Thoracic aorta (tissue), 2 donors: ENCODE measurements at places on chromosomes 12 and 14.

- no peak for DNase-seq
Measured at GRCh38 chr14:98503086-98503815, 768.7 kb downstream of the BCL11B start.

GRCh38 chr12:107493135-107493494 is 192.5 kb upstream of the PWP1 start:
- DNase-seq: no peak

GRCh38 chr12:52605542-52605941 is 4.3 kb upstream of the KRT72 start:
- DNase-seq: no peak

DNA sequence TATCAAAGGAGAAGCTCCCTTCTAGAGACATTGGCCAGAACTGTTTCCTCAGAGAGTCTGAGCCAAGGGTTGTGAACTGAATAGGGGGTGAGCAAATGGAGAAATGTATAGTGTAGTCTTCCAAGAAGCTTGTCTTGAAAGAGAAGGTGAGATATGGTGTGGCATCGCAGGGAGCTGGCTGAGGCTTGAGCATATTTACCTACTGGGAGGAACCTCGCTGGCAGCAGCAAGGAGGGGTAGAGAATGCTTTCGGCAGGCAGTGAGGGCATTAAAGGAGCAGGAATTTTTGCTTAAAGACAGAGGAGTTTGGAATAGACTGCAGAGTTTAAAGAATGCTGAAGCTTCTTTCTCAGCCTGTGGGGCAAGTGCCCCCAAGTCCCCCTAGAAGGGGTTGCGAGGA is 59.3 kb upstream of the PRMT8 start:
- DNase-seq: no peak

GRCh38 chr14:55578511-55578910 is 1.5 kb upstream of the KTN1 start:
- DNase-seq: no peak

DNA sequence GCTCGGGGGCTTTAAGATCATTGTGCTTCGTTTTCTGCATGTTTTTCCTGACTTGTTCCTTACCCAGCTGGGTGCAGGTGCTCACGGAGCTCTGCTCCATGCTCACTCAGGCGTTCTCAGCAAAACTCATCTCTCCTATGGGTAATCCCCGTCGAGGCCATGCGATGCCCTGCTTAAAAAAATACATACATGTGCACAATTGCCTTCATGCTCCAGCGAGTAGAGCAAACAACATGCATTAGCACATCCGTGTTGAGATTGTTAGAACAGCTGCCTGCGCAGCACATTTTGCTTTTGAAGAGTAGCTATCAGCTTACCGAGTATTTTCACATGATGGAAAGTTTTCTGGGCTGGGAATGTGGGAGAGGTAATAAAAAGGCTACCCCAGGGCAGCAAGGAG is 16.2 kb downstream of the AACS start:
- DNase-seq: no peak

GRCh38 chr14:61596990-61597389 is 98.3 kb upstream of the HIF1A start:
- no peak for DNase-seq

GRCh38 chr14:54420478-54421142 is 20.6 kb downstream of the CNIH1 start:
- DNase-seq: no peak

DNA sequence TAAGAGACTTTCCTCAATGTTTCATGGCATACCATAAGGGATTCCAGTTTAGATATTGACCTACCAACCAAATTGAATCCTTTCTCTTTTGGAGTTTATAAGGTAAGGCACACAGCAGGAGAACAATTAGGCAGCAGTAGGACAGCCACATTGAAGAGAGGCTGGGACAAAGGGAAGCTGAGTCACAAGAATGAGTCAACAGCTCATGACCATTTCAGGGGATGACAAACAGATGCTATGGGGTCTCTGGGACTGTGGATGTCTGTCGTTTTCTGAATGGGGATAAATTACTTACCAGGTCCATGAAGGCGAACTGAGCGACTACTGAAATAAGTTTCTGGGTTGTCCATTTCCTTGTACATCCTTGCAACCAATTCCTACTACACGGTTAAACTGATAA is 48.6 kb upstream of the E2F7 start:
- no peak for DNase-seq

- DNase-seq: no peak
Measured at GRCh38 chr14:22434030-22434429, 155.0 kb downstream of the DAD1 start.

DNA sequence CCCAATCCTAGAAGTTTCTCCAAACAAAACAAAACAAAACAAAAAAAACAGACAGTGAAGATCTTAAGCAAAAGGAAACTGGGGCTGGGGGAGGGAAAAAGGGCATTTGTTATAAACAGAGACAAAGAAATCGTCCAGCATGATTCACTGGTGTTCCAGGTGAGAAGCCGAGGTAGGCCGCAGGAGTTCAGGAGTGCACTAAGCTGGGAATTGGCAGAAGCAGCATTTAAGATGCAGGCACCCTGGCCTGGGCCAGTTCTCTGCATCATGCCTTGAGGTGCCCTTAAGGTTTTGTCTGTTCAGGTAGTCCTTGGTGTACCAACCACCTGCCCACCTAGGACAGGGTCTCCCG is 11.2 kb downstream of the TBX3 start:
- no peak for DNase-seq
